ENCODE measurements at places on chromosomes 5 and 9. TPM values are rescaled to one million over a fixed set of nuclear protein-coding genes. Genes with fewer than 3 reads are reported as not detected.

- no peak for DNase-seq
Measured at GRCh38 chr5:96868603-96869371, 7.5 kb upstream of the ERAP2 start.

- DNase-seq: no peak
Measured at GRCh38 chr9:82538634-82539033, 524.3 kb downstream of the RASEF start.

DNA sequence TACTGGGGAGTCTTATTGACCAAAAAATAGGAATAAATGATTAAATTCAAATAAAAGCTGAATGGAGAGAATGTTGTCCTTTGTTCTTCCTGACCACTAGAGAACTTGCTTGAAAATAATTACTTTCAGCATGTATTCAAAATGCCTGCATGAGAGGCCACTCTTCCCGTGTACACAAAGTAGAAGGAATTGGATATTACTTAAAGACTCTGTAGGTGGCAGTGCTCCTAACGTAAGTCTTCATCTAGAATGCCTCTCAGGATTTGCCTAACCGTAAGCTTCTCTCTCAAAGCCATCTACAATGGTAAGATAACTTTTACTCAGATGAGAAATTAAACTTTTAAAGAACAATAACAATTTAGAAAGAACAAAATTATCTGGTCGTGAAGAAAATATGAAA is 620.0 kb upstream of the CCNG1 start:
- no peak for DNase-seq

- DNase-seq: no peak
Measured at GRCh38 chr5:177606071-177607051, 6.4 kb downstream of the B4GALT7 start.

DNA sequence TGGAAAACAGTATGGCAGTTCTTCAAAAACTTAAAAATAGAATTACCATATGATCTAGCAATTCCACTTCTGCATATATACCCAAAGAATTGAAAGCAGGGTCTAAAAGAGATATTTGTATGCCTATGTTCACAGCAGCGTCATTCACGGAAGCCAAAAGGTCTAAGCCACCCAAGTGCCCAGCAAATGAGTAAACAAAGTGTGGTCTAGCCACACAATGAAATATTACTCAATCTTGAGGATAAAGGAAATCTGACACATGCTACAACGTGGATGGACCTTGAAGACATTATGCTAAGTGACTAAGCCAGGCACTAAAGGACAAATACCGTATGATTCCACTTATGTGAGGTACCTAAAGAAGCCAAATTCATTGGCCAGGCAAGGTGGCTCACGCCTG is 11.1 kb upstream of the MED27 start:
- no peak for DNase-seq

- DNase-seq: no peak
Measured at GRCh38 chr9:12860998-12861397, 86.2 kb downstream of the LURAP1L start.

DNA sequence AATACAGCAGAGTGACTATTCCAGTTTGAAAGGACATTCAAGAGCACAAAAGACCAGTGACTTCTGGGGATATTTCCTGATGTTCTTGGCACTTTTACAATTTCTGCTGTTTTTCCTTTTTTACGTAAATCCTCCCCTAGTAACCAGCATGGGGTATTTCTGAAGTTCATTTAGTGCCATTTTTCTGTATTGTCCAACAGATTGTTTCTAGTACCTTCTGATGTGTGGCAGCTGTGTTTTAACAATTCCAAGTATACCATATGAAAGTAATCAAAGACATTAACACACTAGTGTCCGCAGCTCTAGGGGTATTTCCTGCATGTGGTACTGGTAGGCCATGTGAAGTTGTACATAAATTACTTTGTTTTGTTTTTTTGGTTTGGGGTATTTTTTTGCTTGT is 53.0 kb upstream of the SMARCA2 start:
- no peak for DNase-seq

DNA sequence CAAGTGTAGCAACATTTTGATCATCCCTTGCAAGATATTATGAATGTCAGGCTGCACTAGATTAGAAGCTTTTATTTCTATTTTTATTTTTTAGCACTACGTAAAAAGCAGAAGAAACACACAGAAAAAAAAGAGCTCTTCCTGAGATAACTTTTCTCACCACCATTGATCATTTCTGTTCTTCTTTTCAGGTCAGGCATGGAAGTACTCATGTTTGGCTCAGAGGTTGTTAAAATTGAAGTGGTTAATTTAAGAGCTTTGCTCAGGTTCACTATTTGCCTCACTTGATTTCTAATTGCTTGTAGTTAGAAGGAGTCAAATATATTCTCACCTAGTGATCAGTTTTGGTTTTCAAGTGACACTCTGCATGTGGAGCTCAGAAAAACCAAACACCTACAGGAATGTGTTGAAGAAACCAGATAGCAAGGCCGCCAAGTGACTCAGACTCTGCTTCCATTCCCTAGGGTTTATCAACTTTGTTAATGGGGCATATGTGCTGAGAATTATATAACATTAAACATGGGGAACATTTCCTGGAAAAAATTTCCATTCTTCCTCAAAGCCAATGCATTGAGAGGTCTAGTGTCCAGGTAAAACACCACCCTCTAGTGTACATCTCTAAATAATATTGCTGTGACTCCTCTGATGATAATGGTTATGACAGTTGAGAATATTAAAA is 679.8 kb downstream of the CETN3 start:
- no peak for DNase-seq

GRCh38 chr9:95092262-95093072 is 225.0 kb downstream of the FANCC start:
- no peak for DNase-seq

DNA sequence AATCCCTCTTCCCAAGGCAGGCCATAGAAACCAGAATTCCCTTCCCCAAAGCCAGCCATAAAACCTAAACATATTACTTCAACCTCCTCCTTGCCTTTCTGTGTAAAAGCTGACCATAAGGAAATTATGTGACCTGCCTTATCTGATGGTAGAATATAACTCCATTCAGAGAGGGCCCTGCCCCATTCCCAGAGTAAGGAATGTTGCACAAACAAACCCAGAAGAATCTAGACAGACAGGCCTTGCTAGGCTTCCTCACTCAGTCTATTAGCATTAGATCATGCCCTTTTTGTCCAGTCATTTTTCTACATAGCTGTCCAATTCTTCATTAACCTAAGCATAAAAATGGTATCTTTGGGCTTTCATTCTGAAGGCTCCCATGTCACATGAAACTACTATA is 17.8 kb upstream of the IFNB1 start:
- no peak for DNase-seq

Gene CLIC3
- 2.4 TPM for total RNA-seq

Gene MEGF10
- total RNA-seq: 0.52 TPM
